ENCODE measurements at places on chromosomes 12 and 14.

- no peak for DNase-seq
Observed at GRCh38 chr12:108595711-108596647, 1.9 kb downstream of the TMEM119 start.

DNA sequence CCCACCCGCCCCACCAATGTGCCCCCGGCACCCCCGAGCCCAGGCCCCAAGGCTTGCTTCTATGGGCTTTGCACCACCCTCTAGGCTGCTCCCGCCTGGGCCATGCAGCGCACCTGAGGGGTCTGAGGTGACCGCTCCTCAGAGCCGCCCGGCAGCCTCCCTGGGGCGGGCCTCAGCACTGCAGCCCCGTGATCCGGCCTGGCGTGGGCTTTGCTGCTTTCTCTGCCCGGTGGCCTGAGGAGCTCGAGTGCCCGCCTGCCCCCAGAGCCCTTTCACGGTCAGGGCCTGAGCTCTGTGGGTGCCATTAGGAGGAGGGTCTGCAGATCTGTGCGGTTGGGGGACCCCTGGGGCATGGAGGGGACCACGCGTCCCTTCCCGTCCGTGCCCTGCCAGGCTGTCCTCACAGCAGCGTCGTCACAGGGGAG lies 6.2 kb downstream of the MTA1 start:
- no peak for DNase-seq

- DNase-seq = peak; percentile 35
Observed at GRCh38 chr12:106417926-106418910, 60.7 kb downstream of the POLR3B start.

- no peak for DNase-seq
Observed at GRCh38 chr14:75053396-75054291, 2.4 kb upstream of the MLH3 start.

DNA sequence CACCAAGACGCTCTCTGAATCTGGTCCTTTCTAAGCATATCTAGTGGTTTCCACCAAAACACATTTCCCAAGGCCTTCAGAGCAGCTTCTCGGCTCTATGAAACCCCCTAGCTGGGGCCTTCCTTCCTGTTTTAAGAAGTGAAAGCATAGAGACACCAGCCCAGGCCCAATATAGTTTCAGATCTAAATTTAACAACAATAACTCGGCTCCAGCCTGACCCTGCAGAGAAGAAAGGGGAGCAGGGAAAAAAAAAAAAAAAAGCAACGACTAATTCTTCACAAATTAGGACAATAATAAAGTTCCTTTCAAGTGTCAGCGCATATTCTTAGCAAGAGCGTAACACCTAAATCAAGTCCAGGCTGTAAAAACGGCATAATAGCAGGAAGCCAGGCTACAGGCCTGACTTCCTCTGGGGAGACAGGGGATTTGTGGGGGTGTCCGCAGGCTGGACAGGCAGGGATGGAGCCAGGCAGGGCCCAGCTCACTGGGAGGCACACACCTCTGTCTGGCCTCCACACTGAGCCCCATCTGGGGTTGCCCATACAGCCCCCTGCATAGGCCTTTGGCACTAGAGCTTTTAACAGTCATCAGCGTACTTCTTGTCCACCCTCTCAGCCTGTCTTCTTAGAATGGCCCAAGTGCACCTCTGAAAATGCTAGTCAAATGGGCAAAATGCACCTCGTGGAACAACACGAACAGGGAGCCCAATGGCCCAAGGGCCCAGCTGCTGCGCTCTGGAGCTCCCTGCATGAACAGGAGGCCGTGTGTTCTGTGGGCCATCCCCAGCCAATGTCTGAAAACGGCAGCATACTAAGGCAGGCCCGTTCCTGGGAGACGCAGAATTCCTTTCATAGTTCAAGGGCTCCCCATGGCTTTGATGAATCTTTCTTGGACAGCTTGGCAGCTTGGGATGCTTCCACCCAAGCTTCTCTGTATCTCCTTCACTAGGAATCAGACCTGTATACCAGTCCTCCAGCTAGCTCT lies 772.9 kb downstream of the MED13L start:
- no peak for DNase-seq

DNA sequence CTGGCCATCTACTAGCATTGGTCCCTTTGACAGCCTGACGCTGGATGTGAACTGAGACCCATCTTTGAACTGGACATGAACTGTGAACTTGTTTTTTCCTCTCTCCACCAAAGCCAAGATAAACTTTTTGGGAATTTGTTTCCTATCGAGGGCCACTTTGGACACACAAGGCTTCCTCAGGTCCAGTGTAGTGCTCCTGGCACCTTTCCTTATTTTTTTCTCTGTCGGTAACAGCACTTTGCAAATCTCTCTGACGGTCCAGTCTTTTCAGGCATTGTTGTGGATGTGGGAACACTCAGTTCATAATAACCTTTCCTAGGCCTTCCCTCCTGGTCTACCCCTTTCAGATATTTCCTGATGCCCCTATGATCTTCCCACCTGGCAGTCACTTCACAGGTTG lies 5.0 kb downstream of the KCNA1 start:
- no peak for DNase-seq
